ENCODE measurements at places on chromosomes 16 and 17. TPM values are rescaled to one million over a fixed set of nuclear protein-coding genes. Genes with fewer than 3 reads are reported as not detected.

GRCh38 chr17:58615768-58616659, 75.8 kb downstream of the TEX14 start:
- no peak for DNase-seq

DNA sequence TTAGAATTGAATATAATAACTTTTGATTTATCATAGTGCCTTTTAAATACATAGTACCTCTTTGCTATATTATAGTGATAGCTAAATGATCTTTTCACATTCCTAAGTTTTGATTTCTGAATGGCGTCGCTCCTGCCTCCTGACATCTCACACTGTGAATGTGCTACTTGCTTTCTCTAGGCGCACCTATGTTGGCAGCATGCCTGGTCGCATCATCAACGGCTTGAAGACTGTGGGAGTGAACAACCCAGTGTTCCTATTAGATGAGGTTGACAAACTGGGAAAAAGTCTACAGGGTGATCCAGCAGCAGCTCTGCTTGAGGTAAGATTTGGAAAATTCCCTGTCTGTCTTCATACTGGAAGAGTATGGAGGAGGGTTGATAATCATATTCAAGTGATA, 29.8 kb upstream of the ABCC11 start:
- DNase-seq: no peak

The HOXB6 gene
- total RNA-seq: 3.3 TPM

The ALDOA gene
- 225 TPM for total RNA-seq

DNA sequence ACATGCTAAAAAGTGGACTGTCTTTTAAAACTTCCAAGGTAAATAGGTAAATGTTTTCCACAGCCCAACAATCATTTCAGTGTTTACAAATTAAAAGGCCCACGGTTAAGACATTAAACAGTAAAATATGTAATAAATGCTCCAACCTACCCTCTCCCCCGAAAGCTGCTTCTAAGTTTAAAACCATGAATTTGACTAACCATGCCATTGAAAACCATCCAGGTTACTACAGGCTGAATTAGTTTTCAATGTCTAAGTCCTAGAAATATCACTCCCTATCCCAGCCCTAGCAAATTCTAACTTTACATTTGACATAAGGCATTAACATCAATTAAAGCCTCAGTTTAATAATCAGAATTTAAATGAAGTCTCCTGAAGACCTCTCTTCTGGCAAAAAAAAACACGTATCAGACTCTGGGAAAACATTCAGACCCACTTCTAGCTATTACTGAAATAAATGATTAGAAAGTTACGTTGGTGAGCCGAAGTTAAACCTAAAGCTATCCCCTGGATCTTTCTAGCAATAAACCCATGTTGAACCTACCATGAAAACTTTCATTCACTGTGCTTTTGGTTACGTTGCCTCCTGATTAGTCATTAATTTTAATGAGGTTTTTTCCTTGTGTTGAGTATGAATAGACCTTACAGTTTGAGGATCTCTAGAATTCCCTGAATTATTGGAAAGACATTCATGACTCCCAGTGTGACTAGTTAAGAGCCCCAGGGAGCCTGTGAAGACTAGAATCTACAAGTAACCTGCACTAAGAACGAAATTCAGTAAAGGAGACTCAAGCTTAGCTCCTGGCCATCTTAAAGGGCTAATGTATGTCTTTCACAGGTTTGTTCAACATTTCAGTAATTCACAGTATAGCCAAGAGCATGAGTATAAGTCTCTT, 1.7 kb upstream of the POLG2 start:
- DNase-seq: no peak

DNA sequence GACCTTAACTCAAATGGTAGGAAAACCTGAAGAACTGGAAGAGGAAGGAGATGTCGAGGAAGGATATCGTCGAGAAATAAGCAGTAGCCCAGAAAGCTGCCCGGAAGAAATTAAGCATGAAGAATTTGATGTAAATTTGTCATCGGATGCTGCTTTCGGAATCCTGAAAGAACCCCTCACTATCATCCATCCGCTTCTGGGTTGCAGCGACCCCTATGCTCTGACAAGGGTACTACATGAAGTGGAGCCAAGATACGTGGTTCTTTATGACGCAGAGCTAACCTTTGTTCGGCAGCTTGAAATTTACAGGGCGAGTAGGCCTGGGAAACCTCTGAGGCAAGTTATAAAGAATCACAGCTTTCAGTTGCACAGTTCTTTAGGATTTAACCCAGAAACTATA, 15.5 kb downstream of the ERCC4 start:
- DNase-seq: no peak

Measured in dermis microvascular lymphatic vessel endothelial cell (primary cell).